ENCODE measurements at places on chromosomes 13 and 19.

DNA sequence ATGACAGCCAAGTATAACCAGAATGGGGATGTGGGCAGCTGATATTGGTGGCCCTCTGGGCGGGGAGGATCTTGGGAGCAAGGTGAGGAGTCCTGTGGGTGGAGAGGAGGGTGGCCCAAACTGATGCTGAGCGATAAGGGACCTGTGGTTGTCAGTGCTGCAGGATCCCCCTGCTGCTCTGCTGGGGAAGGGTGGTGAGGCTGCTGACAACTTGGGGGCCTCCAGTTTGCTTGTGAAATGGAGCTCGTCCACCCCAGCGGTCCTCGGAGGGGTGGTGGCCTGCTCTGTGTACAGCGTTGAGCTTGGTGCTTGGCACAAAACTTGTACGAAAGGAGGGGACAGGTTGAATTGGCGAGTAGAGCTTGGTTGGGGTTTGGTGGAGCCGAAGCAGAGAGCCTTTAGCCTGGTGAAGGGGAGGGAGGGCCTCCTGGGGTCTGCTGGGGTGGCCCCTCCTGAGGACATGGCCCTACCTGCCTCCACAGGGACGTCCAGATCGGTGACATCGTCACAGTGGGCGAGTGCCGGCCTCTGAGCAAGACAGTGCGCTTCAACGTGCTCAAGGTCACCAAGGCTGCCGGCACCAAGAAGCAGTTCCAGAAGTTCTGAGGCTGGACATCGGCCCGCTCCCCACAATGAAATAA is 2.9 kb downstream of the RPS11 start:
- no peak for DNase-seq

GRCh38 chr13:65727070-65727469 is 1503.1 kb downstream of the PCDH9 start:
- DNase-seq = no peak

- no peak for DNase-seq
Observed at GRCh38 chr19:49543032-49543431, 15.2 kb downstream of the RCN3 start.

GRCh38 chr19:49689133-49690078 is at the start of gene ADM5:
Gene ADM5, plus strand, starts transcription at chr19:49689594. Its CDS starts 244 bp downstream, at chr19:49689838.
- DNase-seq = peak; percentile 76

DNA sequence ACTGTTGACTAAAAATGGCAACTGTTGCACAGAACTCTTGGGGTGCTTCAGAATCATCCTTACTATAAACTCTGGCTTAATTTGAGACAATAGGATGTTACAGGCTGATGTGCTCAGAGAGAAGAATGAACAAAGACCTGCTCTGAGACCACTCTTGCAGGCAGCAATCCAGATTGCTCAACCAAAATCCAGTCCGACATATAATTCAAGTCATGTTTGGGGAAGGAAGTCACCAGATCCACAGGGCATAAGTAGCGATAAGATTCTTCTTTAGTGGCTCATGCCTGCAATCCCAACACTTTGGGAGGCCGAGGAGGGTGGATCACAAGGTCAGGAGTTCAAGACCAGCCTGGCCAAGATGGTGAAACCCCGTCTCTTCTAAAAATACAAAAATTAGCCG is 20.6 kb downstream of the MTMR6 start:
- no peak for DNase-seq

DNA sequence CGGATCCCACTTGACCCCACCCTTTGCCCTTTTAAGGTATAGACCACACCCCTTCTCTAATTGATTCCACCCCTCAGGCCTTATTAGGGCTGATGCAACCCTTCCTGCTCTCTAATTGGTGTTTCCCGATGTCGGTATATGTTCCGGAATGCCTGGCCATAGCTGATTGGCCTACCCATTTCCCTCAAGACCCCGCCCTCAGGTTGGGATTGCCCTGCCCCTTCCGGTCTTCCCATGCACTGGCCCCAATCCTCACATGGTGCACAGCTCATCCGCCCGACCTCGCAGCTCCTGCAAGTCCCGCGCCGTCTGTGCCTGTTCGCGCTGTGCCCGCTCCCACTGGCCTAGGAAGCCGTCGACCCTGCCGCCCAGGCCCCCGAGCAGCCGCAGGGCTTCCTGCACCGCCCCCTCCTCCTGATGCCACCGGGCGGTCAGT is 18.1 kb downstream of the TSKS start:
- DNase-seq = no peak

DNA sequence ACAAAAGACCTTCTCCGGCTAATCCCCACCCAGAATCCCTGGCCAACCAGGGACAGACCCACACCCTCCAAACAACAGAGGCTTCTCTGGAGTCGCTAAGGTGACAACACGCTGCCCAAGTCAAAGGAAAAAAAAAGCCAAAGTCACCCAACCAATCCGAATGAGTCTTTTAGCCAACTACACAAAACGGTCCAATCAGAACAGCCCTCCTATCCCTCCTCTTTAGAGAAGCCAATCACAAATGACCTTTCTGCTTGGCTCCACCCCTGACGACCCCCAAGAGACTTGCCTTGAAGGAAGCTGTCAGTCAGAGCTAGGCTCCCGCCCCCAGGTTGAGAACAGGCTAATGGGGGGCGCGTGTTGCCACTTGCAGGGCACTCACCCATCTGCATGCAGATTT is 6.6 kb upstream of the FBXW9 start:
- DNase-seq = no peak

DNA sequence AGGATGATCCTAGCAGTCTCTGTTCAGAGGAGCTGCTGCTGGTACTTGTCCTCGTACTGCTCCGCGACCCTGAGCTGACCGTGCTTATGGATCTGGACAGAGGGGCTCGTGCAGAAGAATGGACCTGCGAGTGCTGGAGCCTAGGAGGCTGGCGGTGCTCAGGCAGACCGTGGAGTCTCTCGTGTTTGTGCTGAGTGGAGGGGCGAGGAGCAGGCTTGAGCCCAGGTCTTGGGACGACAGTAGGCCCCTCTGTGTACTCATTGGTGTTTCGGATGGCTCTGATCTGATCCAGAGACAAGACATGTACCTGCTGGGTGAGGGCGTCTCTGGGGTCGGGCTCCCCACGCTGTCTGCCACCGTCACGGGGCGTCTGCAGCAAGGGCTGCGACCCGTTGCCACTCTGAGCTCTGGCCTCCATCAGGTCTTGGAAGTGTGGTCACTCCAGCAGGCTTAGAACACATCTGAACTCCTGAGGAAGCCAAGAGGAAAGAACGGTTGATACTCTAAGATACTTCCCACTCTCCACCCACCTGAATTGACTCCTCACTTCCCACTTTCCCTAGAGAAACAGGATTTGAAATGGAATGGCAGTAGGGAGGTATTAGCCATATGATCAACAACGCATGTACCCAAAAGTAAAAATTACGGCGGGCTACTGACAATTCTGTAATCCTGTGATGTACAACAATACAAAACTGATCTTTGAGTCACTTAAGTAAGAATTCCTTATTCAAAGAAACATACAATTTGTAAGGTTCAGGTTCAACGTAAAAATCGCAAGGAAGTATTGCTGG is 3.4 kb downstream of the SPRY2 start:
- DNase-seq = no peak

- peak; percentile 74 for DNase-seq
Observed at GRCh38 chr19:27906081-27906480, 1306.9 kb downstream of the UQCRFS1 start.

GRCh38 chr19:12791345-12792050 is at the start of gene JUNB:
Gene JUNB, plus strand, starts transcription at chr19:12791486. Its CDS starts 286 bp downstream, at chr19:12791772.
- DNase-seq = peak; percentile 93

DNA sequence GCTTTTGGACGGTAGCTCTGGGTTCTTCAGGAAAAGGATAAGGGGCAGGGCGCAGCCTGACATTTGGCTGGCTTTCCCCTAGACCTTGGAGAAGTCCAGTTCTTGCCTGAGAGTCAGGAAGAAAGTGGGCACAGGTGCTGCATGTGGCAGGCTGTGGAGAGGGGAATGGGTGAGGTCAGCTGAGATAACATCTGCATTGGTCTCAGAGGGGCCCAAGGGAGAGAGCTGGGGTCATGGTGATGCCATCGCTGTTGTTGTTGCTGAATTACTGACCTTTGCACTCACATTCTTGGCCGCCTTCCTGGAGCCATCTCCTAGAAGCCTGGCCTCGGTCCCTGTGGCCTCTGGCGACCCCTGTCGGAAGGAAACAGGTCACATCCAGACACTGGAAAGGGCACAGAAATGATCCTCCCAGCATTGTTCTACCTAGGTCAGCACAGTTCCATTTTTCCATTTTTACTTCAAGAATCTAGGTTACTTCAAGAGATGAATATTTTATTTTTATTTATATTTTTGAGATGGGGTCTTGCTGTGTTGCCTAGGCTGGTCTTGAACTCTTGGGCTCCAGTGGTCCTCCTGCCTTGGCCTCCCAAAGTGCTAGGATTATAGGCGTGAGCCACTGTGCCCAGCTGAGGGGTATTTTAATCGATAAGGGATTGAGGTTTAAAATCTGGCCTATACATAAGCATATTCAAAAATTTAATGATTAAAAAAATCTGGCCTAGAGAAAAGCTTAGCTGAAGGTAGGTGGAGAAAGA is 6.5 kb upstream of the LIPE start:
- DNase-seq = peak; percentile 71

DNA sequence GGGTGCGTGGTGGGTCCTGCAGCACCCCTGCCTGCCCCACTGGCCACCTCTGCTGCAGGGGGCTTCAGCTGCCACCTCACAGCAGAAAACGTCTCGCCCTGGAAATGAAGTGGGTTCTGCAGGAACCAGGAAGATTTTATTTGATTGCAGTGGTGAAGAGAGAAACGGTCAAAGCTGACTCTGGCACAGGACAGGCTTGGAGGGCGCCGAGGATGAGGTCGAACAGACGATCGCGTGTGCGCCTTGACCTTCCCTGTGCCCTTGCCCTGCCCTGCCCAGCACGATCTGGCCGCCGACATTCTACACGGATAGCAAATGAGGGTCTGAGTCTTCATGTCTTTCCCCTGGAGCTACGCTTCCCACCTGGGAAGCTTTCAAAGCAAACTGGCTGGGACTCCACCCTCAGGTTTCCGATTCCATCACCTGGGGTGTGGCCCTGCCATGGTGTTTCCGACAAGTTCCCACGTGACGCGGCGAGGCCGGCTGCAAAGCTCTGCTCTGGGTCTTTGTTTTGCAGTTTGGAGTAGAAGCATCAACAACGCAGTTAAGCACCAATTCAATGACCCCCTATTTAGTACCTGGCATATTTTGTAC is 50.3 kb upstream of the TUBGCP3 start:
- no peak for DNase-seq

- no peak for DNase-seq
Observed at GRCh38 chr19:6038634-6039405, 60.9 kb upstream of the RANBP3 start.

GRCh38 chr19:21765151-21765550 is 2.2 kb downstream of the ZNF100 start:
- no peak for DNase-seq

DNA sequence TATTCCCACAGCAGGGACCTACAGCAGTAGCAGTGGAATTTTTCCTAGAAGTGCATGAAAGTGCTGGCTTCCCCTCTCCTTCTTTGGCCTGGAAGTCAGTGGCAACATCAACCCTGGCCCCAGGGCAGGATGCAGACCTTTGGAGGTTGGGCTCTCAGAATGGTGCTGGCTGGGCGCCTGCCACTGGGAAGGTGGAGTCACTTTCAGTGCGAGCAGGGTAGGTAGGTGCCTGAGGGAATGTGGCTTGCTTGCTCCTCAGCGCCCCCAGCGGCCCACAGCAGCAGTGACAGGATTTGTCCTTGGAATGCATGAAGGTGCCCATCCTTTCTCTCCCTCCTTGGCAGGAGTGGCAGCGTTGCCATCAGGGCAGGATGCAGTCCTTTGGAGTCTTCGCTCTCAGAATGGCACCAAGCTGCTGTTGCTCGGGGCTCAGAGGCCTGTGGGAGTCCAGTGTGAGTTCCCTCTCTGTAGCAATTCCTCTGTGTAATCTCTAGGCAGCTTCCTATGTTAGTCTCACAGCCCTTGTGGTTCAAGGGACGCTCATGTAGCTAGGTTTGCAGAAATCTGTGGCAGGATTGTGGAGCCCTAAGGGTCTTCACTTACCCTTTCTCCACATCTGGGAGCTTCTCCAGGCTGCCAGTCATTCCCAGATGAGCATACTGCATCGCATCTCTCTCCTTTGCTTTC is 354.4 kb upstream of the DACH1 start:
- DNase-seq = no peak

- DNase-seq = no peak
Observed at GRCh38 chr19:36605877-36606478, 865 bp downstream of the ZNF382 start.

- no peak for DNase-seq
Observed at GRCh38 chr13:73230716-73231115, 171.9 kb downstream of the KLF5 start.

- DNase-seq = no peak
Observed at GRCh38 chr19:14440049-14440448, 6.9 kb downstream of the PKN1 start.

DNA sequence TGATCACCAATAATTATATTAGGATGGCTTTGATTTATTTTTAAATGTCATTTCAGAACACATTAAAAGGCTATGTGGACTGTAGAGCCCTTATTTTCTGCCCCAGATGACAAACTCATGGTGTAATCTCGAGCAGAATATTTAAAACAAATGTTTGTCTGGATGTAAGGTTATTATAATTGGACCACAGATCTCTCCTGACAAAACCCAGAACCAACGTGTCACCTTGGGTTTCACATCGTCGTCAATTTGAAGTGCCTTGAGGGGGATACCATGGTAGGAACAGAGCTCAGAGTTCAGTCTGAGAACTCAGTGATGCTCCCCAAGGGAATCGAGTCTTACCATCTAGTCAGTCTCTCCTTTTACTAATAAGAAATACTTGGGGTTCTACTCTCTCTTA is 2.8 kb downstream of the SACS start:
- DNase-seq = no peak

Data from dorsolateral prefrontal cortex (tissue), 122 donors.